ENCODE measurements at places on chromosomes 5 and 9.

DNA sequence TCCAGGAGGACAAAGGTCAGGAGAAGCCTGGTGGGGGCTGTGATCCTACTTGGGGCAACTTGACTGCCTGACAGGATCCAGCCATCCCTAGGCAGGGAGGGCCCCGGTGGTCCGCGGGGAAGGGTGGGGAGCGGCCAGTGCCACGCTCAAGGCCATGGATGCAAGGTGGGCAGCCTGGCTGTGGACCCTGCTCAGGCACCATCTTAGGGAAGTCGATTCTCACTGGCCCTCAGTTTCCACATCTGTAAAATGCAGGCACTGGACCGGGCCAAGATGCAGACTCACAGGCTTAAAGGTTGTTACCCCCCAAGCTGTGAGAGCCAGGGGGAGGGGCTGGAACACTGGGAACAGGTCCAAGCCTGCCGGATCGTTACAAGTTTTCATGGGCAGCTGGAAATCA lies 8.7 kb upstream of the DOLPP1 start:
- no peak for DNase-seq

GRCh38 chr5:59575648-59576445 lies 317.7 kb downstream of the PDE4D start:
- no peak for DNase-seq

DNA sequence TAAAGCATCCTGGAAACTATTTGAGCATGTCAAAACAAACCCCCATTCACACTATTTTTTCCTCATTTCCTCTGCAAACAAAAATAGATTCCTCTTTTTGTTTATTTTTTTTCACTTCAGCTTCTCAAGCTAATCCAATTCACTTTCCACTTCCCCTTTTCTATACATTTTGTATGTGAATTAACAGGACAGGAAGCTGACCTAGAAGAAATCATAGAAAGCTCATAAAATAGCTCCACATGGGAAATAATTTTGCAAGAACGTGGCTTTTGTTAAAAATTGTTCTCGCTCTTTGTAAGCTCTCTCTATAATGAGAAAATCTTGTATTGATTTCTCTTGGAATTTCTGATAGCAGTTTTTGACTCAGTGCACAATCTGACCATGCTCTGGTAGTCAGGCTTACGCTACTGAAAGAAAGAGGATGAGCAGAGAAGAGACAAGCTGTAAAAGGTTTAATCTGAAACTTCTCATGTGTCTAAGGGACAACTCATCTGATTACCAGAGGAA lies 215.8 kb downstream of the ADAMTS12 start:
- no peak for DNase-seq

DNA sequence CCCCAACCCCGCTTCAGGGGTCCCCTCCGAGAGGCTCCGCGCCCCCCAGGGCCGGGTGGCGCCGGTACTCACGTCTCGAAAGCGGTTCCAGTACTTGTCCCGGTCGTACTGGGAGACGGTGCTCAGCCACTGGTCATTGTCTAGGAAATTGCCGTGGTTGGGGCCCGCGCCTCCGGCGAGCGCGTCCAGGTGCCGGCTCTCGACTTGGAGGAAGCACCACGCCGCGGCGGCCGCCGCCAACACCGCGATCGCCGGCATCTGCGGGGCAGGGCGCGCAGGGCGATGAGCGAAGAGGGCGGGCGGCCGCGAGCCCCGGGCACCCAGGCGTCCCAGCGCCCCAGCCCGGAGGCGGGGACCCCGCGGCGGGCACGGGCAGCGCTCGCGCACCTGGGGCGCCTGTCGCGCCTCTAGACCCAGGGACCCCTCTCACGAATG lies 808 bp downstream of the SPOCK1 start:
- DNase-seq: peak; percentile 31

GRCh38 chr5:153780876-153781705 lies 257.6 kb downstream of the FAM114A2 start:
- no peak for DNase-seq

DNA sequence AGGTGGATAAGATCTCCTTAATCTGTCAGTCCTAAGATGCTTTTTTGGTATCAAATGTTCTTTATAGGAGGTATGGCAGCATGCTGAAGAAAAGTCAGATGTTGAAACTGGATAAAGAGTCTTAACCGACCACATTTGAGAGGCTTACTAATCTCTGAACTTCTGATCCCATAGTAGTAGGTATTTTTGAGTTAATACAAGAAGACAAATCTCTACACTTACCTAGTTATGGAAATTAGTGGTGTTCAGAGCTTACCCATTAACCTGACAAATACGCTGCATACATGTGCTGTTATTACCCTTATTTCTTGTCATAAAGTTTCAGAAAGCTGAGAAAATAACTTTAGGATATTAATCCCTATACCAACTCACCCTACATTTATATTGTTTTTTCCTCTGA lies 83.0 kb downstream of the ISL1 start:
- no peak for DNase-seq

- no peak for DNase-seq
These were observed 32.8 kb downstream of the VPS13A start for GRCh38 chr9:77210116-77210515.

DNA sequence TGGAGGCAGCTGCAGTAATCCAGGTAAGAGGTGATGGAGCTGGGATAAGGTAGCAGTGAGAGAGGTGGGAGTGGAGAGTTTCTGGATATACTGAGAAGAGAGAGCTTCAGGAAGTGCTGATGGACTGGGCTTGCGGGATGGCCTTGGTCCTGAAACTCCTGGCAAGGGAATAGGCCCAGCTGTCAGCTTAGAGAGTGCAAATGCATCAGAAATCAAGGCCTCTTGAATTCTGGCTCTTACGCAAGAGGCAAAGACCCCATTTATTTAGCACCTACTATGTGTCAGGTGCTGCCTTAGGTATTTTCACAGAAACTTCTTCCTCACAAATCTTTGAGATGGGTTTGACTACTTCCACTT lies 227.2 kb upstream of the MAP3K1 start:
- DNase-seq: no peak

DNA sequence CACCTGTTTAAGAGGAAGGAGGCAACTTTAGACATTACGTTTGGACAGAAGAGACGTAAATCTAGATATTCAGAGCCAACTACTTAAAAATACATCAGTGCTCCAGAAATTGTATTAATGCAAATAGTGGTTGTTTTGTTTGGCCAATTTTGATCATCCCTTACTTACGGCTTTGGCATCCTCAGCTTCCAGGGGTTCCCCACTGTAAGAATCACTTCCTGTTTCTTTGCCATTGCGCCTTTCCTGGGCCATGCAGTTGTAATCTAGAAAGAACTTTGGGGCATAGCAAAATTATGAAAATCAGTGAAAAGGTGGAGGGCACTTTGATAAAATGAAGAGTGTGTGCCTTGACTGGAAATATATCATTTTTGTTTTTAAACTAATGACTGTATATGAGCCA lies 537.2 kb upstream of the TLE4 start:
- DNase-seq: no peak

- no peak for DNase-seq
These were observed 5.8 kb upstream of the PPARGC1B start for GRCh38 chr5:149724130-149724840.

Data from right kidney (tissue), 9 donors.